HS-5 (cell line): ENCODE measurements at places on chromosomes 6 and 20.

GRCh38 chr6:159639721-159640120 is 53.3 kb downstream of the SOD2 start:
- no peak for DNase-seq

DNA sequence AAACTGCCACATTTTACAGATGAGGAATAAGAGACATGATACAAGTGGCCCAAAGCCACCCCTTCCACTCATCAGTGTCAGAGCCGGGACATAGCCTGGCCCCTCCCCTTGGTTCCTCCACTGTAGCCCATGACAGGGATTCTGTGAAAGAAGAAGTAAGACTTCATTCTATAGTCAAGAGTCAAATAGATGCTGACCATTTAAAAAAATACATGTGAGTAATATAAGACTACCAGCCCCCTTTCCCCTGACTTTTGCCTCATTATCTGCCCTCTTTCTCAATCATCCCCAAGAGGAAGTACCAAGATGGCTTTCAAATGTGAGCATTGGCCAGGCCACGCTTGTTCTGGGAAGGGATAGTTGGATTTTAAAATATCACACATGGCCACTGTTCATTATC is 57.8 kb upstream of the TAB2 start:
- no peak for DNase-seq

- DNase-seq, result no peak
These were observed 50.1 kb downstream of the PHF3 start for GRCh38 chr6:63685446-63686379.

- no peak for DNase-seq
These were observed 17.1 kb downstream of the ISM1 start for GRCh38 chr20:13238001-13238653.

DNA sequence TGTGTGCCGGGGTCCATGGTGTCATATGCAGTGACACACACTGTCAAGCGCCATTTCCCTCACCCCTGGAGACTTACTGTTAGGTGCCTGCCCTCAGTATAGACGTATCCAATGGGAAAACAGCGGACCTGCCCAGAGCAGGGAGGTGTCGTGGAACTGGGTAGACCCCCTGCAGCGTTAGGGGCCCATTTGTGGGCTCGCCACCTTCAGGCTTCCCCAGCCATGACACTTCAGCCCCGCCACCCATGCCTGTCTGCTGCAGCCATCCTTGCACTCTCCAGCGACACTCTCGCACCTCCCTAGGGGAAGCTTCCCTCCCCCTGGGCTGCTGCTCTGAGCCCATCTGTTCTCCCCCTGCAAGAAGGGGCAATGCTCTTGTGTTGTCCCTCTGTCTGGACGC is 43.2 kb downstream of the STK35 start:
- no peak for DNase-seq

DNA sequence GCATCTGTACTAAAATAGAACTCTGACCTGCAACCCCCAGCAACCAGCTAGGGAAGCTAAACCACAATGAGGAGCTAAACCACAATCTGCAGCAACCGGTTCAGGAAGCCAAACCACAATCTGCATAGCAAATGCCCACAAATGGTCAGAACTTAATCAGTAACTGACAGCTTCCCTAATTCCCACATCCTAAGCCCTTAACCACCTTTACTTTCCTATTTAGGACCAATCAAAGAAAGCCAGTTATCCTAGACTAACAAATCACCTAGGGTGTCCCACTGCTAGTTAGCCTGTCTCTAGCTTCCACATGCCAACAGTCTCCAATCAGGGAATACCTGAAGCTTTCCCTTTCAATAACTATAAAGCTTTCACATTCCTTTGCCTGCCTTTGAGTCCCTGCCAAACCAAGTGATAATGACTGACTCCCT is 424.6 kb upstream of the PTCHD4 start:
- DNase-seq, result peak; percentile 57

DNA sequence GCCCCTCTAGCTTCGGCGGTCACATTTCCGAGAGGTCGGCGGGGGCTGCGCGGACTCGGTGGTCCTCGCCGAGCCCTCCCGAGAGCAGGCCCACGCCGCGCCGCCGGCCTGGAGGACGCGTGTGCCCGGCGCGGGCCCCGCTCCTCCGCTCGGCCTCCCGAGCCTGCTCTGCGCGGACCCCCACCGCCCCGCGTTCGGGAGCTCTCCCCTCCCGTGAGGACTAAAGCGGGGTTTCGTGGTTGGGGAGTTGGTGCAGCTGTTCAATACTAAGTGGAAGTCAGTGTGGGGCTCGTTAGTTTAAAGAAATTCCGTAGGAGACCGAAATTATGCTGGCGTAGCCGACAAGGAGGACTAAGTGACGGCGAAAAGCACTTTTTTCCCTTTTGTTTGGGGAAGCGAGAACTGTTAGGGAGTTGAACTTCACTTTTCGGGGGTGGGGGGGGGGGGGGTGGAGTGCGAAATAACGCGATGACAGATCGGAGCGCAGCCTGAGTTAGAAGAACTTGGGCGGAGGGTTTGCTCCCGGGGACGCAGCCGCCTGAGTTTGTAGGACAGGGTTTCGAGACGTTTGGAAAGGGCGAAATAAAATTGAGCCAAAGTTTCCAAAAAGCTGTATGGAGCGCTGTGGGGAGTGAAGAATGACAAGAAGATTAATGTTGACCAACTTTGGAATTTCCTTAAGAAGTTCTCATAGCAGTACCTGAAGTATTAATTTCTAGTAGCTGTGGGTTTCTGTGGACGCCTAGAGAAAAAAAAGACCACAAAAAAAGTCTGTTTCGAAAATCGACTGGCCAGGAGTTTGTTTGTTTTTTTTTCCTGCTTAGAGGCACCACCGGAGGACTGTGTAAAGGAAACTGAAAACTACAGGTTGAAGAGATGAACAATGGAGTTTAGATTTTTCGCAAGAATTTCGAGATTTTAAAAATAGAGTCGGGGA is 1.4 kb downstream of the QKI start:
- DNase-seq, result no peak
